Activated CD4-positive, alpha-beta T cell treated with anti-CD3 and anti-CD28 coated beads, Interleukin-2, amount 10 ng/mL, durations not matched to agents 7 days and 5 days (primary cell): ENCODE measurements at places on chromosomes 3 and 15. TPM values are rescaled to one million over a fixed set of nuclear protein-coding genes. Genes with fewer than 3 reads are reported as not detected.

ZNF35 gene
- 1.8 TPM for total RNA-seq

HACL1 gene
- 25.5 TPM for total RNA-seq

CD80 gene
- total RNA-seq: 7.2 TPM

MKRN2OS gene
- not detected for total RNA-seq

SLC2A2 gene
- total RNA-seq: not detected

SIDT1 gene
- 31.6 TPM for total RNA-seq

MORC1 gene
- total RNA-seq: not detected

CPNE9 gene
- 0.25 TPM for total RNA-seq

UTS2B gene
- not detected for total RNA-seq

ALS2CL gene
- 16.6 TPM for total RNA-seq

TM4SF4 gene
- total RNA-seq: not detected

RYR3 gene
- total RNA-seq: not detected

CCDC39 gene
- total RNA-seq: not detected

LMOD3 gene
- total RNA-seq: not detected

ABHD5 gene
- 13.0 TPM for total RNA-seq

GJD2 gene
- total RNA-seq: not detected

GABRR3 gene
- not detected for total RNA-seq

FEZF2 gene
- total RNA-seq: not detected

EPHA3 gene
- total RNA-seq: not detected

EXD1 gene
- not detected for total RNA-seq

EFCAB12 gene
- total RNA-seq: 0.69 TPM

GOLGA6D gene
- total RNA-seq: not detected

BFSP2 gene
- 0.33 TPM for total RNA-seq

FBXL22 gene
- total RNA-seq: 0.79 TPM

CD96 gene
- 307 TPM for total RNA-seq

CHRNA5 gene
- 4.0 TPM for total RNA-seq
